ENCODE measurements at places on chromosomes 7 and 10.

DNA sequence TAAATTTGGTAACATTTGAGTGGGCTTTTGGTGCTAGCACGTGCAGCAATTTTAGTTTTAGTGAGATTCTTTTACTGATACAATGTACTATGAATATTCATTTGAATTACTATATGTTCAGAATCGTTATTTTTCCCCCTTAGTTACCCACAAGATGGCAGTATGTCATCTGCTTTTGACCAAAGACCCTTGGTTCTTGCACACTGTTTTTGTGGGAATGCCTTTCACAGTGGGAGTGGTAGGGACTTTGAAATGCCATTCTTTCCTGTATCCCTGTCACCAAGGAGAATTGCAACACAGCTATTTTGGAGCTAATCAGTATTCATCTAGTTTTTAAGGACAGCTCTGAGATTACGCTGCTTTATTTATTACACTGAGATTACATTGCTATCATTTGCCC lies 40.6 kb downstream of the SEC23IP start:
- DNase-seq: no peak

DNA sequence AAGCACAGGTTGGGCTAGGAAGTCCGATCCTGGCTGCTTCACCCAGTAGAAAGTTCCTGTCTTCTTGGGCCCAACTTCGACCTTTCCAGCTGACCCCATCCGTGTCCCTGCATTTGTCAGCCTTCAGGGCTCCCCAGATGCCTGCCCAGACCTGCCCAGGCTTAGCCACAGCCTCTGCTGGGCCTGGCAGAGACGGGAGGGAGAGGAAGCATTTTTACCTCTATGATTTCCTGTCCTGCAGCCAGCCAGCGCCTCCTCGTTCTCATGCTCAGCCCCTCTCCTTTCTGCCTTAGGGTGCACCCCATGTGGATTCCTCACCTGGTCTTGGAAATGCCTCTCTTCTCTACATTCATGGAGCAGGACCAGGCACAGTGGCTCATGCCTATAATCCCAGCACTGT lies 3.7 kb downstream of the METTL27 start:
- no peak for DNase-seq

DNA sequence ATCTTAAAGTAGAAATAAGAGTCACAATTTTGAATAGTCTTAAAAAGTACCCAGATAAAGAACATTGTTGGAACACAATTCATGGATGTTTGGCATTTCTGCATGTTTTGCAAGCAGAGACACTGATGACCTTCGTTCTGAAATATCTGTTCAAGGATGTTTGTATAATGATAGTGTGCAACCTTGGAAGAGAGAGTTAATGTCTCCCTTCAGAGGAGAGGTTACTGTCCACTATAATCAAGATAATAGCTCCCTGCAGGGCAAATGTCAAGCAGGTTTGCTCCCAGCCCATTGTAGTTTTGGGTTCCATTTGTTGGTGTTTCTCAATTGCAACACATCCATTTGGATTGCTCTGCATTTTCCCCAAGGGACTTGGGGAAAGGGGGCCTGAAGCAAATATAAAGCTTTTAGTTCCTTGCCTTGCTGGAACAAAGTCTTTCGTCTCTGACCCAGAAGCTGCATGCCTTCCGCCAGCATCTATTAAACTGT lies 45.2 kb downstream of the COL1A2 start:
- DNase-seq: no peak

- no peak for DNase-seq
These were observed 581 bp downstream of the PTPRZ1 start for GRCh38 chr7:121873289-121874194.

DNA sequence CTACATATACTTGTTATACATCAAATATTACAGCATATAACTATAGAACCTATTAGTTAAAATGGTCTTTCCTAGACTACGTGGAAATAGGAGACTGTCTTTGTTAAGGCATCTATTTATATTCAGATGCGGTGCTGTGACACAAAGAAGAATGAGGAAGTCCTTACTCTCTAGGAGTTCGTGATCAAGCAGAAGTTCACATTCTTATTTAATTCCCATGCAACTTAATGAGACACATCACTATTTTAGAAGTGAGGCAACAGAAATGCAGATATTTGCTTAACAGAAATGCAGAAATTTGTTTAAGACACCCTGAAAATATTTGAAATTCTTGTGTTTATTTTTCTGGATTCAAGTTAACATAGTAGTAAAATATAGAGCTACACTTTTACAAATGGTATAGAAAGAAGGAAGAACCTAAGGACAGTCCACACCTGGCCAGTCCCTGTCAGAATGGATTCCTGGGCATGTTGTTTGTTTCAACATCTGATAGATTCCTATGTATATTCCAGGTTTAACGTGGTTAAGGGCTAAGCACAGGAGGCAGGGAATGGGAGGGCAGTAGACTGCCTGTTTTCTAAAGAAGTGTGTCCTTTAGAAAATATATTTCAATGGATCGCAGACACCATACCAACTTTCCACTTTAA lies 70.6 kb upstream of the NXPH1 start:
- no peak for DNase-seq

GRCh38 chr10:30645340-30645827 lies 15.8 kb upstream of the LYZL2 start:
- no peak for DNase-seq

DNA sequence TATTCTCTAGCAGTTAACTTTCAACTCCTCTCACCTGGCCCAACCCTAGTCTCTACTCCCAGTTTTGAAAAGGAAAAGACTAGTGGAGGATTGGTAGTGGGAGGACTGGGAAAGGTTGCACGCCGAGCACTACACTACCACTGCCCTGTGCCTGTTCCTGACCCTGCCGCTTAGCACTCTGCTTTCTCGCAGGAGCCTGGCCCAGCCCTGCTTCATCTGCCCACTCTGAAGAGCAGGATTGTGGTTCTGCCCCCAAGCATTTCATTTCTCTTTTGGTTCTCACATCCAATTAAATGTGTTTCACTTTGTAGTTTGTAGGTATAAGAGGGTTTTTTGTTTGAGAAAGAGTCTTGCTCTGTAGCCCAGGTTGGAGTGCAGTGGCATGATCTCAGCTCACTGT lies 31.5 kb upstream of the RBM20 start:
- DNase-seq: no peak

GRCh38 chr10:120735773-120736371 lies 115.3 kb upstream of the WDR11 start:
- DNase-seq: no peak

- DNase-seq: no peak
These were observed 4.4 kb upstream of the NUP205 start for GRCh38 chr7:135553346-135553745.

GRCh38 chr10:126126023-126126422 lies 229.7 kb downstream of the FANK1 start:
- no peak for DNase-seq

DNA sequence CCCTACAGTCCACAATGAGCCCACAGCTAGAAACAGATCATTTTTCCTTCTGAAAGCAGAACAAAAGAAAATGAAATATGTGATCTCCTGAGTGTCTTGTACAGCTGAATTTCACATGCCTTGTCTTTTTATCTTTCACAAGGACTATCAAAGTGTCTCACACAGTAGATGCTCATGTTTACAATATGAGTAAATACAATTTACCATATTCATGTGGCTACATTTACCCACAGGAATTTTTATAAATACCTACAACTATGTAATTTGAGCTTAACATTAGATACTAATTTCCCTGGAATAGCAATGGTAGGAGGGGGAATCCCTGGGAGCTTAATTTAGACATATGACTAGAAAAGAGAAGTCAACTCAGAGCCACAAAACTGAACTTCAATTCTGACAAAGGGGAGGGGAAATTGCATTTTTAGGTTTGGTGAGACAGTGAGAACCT lies 186.2 kb downstream of the MACC1 start:
- no peak for DNase-seq

GRCh38 chr7:36284456-36285090 lies 105.1 kb upstream of the ANLN start:
- DNase-seq: no peak
